ENCODE measurements at places on chromosomes 5 and 9.

- DNase-seq, result peak; percentile 2
Measured at GRCh38 chr5:107248066-107248695, 422.6 kb downstream of the EFNA5 start.

GRCh38 chr9:98538626-98539031 lies 170.1 kb downstream of the GABBR2 start:
- no peak for DNase-seq

DNA sequence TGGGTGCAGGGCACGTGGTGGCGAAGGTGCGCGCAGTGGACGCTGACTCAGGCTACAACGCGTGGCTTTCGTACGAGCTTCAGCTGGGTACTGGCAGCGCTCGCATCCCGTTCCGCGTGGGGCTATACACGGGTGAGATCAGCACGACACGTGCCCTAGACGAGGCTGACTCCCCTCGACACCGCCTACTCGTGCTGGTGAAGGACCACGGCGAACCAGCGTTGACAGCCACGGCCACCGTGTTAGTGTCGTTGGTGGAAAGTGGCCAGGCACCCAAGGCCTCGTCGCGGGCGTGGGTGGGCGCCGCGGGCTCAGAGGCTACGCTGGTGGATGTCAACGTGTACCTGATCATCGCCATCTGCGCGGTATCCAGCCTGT lies 2.1 kb downstream of the PCDHA2 start:
- no peak for DNase-seq

DNA sequence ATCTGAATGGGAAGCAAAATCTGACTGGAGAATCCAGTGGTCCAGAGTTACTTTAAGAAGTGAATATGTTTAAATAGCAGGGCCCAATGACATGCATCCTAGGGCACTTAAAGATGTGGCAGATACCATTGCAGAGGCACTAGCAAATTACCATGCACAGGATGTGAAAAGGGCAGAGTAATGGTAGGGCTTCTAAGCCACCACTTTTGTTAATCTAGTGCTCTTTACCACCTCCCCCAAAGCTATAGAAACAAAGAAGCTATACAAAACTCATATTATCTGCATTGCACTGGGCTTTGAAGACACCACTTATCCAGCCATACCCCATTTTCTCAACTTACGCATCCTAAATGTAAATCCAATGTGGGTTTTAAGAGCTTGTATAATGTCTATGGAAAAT lies 81.2 kb downstream of the ZCCHC7 start:
- DNase-seq, result no peak

DNA sequence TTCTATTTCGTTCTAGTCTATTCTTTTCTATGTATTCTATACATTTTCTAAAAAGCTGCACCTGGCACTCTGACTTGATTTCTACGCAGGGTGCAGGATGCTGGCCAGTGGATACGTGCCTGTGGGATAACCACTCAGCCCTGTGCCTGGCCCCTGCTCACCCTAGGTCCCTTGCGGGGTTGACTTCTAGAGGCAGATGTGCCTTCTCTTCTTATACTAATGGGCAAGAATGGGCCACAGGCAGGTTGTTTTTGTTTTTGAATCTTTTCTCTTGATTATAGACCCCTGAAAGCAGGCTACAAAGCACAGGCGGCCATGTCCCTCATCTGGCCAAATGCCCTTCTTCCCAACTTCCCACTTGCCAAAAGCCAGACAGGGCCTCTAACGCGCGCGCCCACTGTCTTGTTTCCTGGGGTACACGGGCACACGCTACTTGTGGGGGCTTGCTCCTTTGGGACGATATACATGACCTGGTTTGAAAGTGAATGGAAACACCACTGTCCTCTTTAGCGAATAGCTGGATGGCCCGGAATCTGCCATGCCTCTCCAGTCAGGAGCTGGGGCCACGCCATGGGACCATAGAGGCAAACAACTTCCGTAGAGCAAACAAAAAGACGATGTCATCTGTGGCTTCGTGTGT lies 162.7 kb upstream of the IRX2 start:
- DNase-seq, result no peak

- no peak for DNase-seq
Measured at GRCh38 chr5:68251804-68252522, 36.4 kb downstream of the PIK3R1 start.

DNA sequence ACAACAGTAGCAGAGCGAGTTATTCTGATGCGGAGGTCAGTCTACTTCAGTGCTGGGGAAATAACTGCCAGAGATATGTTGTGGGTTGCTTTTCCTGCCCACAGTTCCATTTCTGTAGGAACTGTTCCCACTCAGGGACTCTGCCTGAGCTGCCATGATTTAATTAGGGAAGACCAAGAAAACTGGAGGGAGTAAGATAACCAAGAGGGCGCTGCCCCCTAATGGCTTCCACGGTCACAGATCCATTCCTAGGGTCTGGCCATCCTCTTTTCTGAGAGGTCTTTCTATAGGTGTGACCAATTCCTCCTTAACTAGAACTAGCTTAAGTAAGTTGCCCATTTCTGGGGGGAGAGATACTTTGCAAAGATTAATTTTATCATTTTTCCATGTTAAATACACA lies 125.9 kb downstream of the APBA1 start:
- no peak for DNase-seq

DNA sequence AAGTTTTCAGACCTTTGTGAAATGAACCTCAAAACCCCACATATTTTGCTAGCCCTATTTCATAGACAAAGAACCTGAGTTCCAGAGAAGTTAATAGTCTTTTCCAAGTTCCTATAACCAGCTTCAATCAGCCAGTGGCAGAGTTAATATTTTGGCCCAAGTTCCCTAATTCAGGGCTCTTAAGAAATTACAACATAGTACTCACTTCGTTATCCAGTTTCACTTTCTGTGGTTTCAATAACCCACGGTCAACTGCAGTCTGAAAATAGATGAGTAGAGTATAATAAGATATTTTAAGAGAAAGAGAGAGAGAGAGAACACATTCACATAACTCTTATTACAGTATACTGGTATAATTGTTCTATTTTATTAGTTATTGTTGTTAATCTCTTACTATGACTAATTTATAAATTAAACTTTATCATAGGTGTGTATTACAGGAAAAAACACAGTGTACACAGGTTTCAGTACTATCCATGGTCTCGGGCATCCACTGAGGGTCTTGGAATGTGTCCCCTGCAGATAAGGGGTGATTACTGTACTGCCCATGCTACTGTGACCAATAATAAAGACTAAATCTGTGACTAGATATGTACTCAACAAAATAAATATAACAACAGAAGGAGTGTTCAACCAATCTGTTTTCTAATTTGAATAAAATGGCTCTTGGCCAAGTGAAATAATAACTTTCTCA lies 9.3 kb upstream of the MYOT start:
- no peak for DNase-seq

GRCh38 chr5:168658394-168658793 lies 79.2 kb upstream of the PANK3 start:
- DNase-seq, result no peak

GRCh38 chr9:93354451-93354850 lies 97.0 kb upstream of the FAM120A start:
- no peak for DNase-seq

GRCh38 chr5:142078221-142078620 lies 30.4 kb upstream of the NDFIP1 start:
- DNase-seq, result no peak

GRCh38 chr9:126672634-126673284 lies 59.0 kb downstream of the LMX1B start:
- no peak for DNase-seq

DNA sequence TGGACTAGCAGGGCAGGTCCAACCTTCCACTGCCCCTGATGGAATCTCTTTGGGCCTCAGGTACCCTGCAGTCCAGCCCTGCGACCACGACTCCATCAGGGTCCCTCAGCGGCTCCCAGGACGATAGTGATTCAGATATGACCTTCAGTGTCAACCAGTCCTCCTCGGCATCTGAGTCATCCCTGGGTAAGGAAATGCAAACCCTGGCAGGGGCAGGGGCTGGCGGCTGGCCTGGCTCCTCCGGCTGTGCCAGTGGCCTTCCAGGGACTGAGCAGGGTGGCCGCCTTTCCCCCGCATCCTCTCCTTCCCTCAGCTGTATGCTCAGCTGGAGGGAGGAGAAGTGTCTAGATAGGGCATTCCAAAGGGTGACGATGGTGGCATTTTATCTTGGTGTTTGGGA lies 45.0 kb downstream of the NEURL1B start:
- DNase-seq, result no peak

DNA sequence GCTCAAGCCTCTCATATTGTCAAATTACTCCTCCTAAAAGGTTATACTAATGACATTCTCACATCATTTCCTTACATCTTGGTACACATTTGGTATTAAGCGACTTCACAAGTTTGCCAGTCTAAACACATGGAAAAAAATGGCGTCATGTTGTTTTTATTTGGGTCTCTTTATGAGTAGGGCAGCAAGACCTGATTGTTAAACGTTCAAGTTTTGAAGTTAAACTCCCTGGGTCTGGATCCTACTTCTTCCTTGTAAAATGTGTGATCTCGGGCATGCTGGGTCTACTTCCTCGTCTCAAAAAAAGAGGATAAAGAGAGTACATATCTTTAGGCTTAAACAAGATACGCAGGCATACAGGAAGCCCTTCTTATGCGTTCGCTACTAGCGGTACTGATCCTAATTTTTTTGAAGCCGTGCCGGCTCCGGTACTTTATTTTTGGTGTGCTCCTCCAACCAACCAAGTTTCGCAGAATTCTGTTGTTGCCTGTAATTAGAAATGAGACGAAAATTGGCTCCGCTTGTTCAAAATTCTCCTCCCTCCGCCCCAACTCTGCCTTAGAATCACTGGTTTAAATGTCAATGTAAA lies 596 bp upstream of the CDC37L1 start:
- DNase-seq, result no peak

GRCh38 chr5:113230711-113231652 lies 203.8 kb downstream of the TSSK1B start:
- DNase-seq, result no peak

DNA sequence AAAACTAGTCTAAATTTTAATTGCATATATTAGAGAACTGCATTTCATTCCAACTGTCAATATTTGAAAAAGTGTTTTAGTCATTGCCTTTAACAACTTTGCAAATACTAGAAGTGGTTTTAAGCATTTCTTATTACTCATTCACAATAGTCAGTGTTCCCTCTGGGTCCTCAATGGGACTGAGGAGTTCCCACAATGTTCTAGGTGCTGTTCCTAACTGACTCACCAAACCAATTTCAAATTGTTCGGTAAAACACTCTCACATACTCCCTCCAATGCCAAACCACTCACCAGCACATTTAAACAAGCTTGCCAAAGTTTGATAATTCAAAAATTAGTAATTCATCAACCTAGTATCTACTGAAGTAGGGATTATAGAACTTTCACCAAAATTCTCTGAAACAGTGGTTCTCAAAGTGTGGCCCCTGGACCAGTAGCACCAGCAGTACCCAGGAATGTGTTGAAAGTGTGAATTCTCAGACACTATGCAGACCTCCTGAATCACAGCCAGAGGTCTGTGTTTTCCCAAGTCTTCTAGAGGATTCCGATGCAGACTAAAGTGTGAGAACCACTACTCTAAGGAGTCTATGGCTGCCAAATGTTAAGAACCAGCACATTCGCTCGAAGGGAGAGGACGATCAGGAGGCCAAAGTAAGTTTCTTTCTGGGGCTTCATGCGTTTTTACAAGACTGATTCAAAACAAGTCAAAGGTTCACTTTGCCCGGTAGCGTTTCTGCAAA lies 72.8 kb downstream of the APBA1 start:
- DNase-seq, result no peak

- DNase-seq, result no peak
Measured at GRCh38 chr5:166581826-166582225, 1709.6 kb upstream of the WWC1 start.

GRCh38 chr5:96903300-96903699 lies 27.0 kb downstream of the ERAP2 start:
- DNase-seq, result no peak

GRCh38 chr9:21413151-21413550 lies 4.2 kb downstream of the IFNA8 start:
- no peak for DNase-seq

DNA sequence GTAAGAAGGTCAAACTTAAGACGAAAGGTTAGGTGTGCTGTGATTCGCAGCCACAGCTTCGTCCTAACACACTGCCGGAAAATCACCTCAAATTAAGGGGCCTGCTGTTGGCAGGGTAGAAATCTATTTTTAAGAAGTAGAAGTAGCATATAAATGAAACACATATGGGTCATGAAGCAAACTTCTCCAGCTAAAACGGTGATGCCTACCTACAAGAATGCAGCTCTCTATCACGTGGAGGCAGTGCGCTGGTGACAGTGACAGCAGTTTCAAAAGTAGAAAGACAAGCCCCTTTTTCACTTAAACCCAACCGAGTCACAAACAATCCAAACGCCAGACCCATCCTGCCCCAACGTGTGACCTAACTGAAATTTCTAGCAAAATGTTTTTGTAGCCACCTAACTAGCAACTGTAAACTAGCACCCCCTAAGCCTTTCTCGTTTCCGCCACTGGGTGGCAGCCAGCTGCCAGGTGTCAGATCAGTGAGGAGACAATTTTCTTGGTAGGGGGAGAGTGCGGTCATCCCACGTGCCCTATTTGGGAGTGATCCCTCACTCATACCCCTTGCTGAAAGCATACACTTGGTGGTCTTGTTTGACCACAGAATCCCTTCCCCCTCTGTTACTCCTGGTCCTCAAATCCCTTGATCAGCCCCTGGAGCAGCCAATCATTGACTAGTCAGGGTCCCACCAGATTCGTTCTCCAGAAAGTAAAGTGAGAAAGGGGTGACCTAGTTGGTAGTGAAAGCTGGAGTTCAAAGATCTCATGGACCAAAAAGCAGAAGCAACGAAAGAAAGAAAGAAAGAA lies 71.8 kb upstream of the MAMDC2 start:
- peak; percentile 5 for DNase-seq

DNA sequence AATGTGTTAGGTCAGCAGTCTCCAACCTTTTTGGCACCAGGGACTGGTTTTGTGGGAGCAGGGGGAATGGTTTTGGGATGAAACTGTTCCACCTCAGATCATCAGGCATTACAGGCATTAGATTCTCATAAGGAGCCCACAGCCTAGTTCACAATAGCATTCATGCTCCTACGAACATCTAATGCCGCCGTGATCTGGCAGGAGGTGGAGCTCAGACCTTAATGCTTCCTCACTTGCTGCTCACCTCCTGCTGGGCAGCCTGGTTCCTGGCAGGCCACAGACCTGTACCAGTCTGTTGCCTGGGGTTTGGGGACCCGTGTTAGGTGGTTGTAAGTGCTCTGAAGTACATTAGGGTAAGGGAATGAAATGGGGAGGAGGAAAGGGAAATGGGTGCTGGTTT lies 9.7 kb upstream of the CTNNA1 start:
- DNase-seq, result no peak

Measured in activated CD4-positive, alpha-beta T cell treated with anti-CD3 and anti-CD28 coated beads for 4 hours (primary cell).